ENCODE measurements at places on chromosomes 7 and 10. TPM values are rescaled to one million over a fixed set of nuclear protein-coding genes. Genes with fewer than 3 reads are reported as not detected.

The SAP25 gene
- 102 TPM for total RNA-seq

GRCh38 chr10:111762114-111762513 is 421.5 kb downstream of the GPAM start:
- DNase-seq, result no peak
- H3K36me3 ChIP-seq, result no peaks in the 10 kb centered on the region
- peaks cover 11% of the 10 kb centered on the region for H3K27me3 ChIP-seq
- H3K27ac ChIP-seq, result no peak overlapping the region

GRCh38 chr10:132844069-132844809 is 58.3 kb upstream of the NKX6-2 start:
- H3K36me3 ChIP-seq, result peaks cover 12% of the 10 kb centered on the region
- H3K27ac ChIP-seq, result no peak overlapping the region
- DNase-seq, result no peak
- peaks cover 5% of the 10 kb centered on the region for H3K27me3 ChIP-seq

The ZDHHC6 gene
- total RNA-seq, result 62.0 TPM

DNA sequence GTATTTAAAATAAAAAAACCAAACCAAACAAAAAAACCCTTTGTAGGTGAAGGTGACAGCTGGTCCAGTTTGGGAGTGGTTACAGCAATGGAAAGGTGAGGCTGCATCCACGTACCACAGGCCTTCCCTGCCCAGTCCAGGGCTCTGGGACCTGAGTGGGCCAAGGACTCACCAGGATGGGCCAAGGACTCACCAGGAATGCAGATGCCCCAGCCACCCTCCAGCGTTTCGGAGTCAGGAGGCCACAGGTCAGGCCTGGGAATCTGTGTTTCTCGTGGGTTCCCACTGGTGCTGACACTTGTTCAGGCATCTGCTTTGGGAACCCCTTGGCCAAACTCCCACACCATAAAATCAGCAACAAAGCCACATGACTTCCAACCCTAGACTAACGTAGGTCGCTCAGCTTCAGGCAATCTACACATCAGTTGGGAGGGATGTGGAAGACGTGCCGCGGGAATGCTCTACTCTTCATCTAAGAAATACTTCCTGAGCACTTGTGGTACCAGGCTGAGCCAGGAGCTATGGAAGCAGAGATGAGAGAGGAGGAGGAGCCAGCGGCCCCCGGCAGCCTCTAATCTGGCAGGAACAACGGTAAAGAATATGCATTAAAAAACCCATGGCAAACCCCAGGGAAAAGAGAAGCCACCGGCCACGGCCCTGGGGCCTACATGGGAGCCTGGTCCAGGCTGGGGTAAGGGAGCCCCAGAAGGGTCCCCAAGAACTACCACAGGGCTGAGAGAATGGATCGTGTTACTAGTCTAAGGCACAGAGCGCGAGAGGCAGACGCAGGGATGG is 473.4 kb downstream of the PTPRN2 start:
- no peak overlapping the region for H3K4me3 ChIP-seq
- H3K4me1 ChIP-seq, result no peaks in the 10 kb centered on the region
- peaks cover 22% of the 10 kb centered on the region for H3K27me3 ChIP-seq
- no peak for DNase-seq

- H3K27me3 ChIP-seq, result no peaks in the 10 kb centered on the region
- no peak overlapping the region for H3K4me3 ChIP-seq
- no peak for DNase-seq
These were observed 6.2 kb downstream of the CALHM2 start for GRCh38 chr10:103445767-103446567.

GRCh38 chr7:5525271-5526099 is 101.9 kb upstream of the TNRC18 start:
- no peaks in the 10 kb centered on the region for H3K27me3 ChIP-seq
- DNase-seq, result no peak
- peaks cover 18% of the 10 kb centered on the region for H3K4me1 ChIP-seq
- H3K27ac ChIP-seq, result peak overlapping the region; percentile 96
- H3K36me3 ChIP-seq, result peaks cover 44% of the 10 kb centered on the region
